ENCODE measurements at places on chromosomes 3 and 15.

DNA sequence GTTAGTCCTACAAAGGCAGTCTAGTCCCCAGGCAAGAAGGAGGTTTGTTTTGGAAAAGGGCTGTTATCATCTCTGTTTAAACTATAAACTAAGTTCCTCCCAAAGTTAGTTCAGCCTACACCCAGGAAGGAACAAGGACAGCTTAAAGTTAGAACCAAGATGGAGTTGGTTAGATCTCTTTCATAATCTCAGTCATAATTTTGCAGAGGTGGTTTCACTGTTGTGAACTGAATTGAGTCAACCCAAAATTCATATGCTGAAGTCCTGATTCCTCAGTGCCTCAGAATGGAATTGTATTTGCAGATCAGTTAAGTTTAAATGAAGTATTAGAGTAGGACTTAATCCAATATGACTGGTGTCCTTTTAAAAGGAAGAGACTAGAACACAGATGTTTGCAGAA is 101.0 kb upstream of the C3orf80 start:
- H3K4me3 ChIP-seq, result no peak overlapping the region
- no peak overlapping the region for H3K27ac ChIP-seq
- no peak for DNase-seq
- no peaks in the 10 kb centered on the region for H3K36me3 ChIP-seq

- no peaks in the 10 kb centered on the region for H3K27me3 ChIP-seq
- H3K4me3 ChIP-seq, result no peak overlapping the region
- no peaks in the 10 kb centered on the region for H3K4me1 ChIP-seq
- no peak overlapping the region for H3K27ac ChIP-seq
- DNase-seq, result no peak
- no peaks in the 10 kb centered on the region for H3K36me3 ChIP-seq
Observed at GRCh38 chr15:67918205-67918861, 78.5 kb upstream of the RNU6-1 start.

GRCh38 chr15:47961401-47962090 is 159.2 kb upstream of the SLC24A5 start:
- H3K27me3 ChIP-seq, result no peaks in the 10 kb centered on the region
- H3K4me3 ChIP-seq, result peak overlapping the region; percentile 58
- peak; percentile 80 for DNase-seq
- peaks cover 21% of the 10 kb centered on the region for H3K4me1 ChIP-seq

DNA sequence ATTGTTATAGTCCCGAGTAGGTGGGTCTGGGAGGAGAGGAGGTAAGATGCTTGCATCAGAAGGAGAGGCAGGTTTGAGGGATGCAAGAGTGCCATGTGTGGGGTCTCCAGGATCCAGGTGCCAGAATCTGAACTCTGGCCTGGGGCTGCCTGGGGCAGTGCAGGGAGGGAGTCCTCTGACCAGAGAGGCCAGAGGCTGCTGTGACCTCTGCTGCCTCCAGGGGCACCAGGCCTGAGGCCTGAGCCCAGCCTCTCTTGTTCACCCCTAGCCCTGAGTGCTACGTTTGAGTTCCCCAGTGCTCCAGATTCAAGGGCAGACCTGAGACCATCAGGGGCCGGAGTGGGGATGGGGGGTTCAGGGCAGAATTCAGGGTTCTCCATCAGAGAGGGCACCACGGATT is 7.4 kb downstream of the SLC38A3 start:
- H3K4me3 ChIP-seq, result no peak overlapping the region
- H3K27me3 ChIP-seq, result no peaks in the 10 kb centered on the region
- no peaks in the 10 kb centered on the region for H3K36me3 ChIP-seq
- DNase-seq, result no peak
- H3K4me1 ChIP-seq, result no peaks in the 10 kb centered on the region

DNA sequence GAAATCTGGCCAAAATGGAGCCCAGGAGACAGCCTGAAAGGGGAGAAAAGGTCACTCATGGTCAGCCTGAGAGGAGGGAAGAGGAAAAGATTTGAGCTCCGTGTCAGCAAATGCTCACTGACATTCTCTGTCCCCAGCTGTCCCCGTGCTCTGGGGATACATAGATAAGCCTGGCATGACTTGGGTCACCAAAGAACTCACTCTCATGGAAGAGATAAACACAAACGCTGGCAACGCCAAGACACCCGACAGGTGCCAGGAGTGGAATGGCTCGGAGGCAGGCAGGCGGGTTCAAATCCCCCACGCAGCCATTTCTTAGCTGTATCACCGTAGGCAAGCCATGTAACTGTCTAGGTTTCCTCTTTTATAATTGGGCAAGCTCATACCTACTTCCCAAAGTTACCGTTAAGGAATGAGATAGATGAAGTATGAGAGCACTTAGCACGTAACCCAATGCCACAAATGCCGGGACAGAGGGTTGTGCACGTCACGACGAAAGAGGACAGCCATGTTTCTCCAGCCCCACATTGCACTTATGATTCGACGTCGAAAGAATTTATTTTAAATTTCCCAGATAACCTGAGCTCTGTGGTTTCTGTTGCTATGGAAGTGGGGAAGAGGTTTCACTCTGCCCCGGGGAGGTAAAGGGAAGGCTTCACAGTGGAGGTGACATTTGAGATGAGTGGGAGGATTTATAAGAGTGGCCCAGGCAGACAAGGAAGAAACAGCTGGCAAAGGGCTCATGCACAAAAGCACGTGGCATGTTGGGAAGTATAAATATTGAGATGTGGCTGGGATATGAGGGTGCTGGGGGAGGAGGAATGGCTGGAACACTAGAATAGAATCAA is 41.4 kb upstream of the TSEN2 start:
- no peak overlapping the region for H3K27ac ChIP-seq
- no peaks in the 10 kb centered on the region for H3K36me3 ChIP-seq
- H3K27me3 ChIP-seq, result peaks cover 10% of the 10 kb centered on the region
- no peak overlapping the region for H3K4me3 ChIP-seq
- DNase-seq, result no peak

DNA sequence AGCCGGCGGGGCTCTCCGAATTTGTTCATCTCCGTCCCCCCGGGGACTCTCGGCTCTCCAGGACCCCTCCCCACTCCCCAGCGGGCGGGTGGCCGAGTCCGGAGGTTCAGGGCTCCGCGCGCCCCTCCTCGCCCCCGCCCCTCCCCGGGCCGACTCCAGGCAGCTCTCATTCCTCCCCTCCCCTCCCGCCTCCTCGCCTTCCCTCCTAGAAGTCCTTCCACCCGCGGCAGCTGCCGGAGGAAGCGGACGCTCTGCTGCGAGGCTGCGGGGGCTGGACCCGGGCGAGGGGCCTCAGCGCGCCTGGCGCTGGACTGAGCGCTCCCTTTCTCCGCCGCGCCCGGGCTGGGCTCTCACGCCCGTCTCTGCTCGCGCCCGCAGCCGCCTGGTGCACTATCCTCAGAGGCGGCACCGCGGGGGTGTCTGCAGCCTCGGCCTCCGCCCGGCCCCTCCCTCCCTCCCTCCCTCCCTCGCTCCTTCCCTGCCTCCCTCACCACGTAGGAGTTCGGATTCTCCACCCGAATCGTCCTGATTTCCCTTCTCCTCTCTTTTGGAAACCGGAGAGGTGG is at the start of gene ROBO2:
Gene ROBO2, plus strand, starts transcription at position 494 of the 566 bp plus-strand sequence. CDS start 687 bp downstream, outside the sequence.
- H3K27ac ChIP-seq, result no peak within 1 kb of the TSS
- H3K4me1 ChIP-seq, result no peaks in the 10 kb centered on the region
- no peak within 1 kb of the TSS for H3K4me3 ChIP-seq
- no peak for DNase-seq
- no peaks in the 10 kb centered on the region for H3K36me3 ChIP-seq
- H3K27me3 ChIP-seq, result no peaks in the 10 kb centered on the region

- peak; percentile 83 for DNase-seq
- no peaks in the 10 kb centered on the region for H3K36me3 ChIP-seq
- H3K27ac ChIP-seq, result peak overlapping the region; percentile 100
Observed at GRCh38 chr3:108125550-108126071, 34.8 kb upstream of the CD47 start.

DNA sequence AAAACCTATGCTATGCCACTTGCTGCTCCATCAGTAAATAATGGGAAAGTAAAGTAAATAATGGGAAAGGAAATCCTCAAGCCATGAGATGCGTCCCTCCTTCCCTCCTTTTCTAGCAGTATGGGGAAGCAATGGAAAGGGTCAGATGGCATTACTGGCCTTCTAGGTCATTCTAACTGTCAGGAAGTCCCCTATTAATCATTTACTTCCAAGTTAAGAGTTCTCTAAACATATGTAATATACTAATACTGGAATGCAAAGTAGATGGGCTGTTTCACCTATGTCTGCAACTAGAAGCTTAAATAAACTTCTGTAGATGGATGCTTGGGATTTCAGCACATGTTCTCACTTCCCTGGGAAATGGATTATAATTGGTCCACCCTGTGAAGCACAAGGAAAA is 55.9 kb downstream of the MDFIC2 start:
- no peak overlapping the region for H3K27ac ChIP-seq
- H3K4me3 ChIP-seq, result no peak overlapping the region
- H3K4me1 ChIP-seq, result no peaks in the 10 kb centered on the region

DNA sequence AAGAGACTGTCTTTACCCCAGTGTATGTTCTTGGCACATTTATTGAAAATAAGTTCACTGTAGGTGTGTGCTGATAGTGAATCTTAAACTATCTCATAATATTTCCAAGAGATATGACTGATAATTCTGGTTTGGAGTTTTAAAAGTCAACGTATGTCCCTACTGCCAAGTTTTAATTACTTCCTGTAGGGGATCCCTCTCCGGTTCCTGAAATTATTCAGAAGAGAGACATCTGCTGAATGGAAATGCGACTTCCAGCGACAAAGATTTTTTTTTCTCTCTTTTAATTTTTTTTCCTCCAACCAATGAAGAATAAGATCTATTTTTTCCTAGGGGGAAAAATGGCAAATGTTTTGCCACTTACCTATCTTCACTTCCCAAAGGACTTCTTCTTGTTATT is 498.9 kb upstream of the TGFBR2 start:
- H3K27ac ChIP-seq, result no peak overlapping the region
- no peaks in the 10 kb centered on the region for H3K36me3 ChIP-seq
- no peaks in the 10 kb centered on the region for H3K27me3 ChIP-seq

DNA sequence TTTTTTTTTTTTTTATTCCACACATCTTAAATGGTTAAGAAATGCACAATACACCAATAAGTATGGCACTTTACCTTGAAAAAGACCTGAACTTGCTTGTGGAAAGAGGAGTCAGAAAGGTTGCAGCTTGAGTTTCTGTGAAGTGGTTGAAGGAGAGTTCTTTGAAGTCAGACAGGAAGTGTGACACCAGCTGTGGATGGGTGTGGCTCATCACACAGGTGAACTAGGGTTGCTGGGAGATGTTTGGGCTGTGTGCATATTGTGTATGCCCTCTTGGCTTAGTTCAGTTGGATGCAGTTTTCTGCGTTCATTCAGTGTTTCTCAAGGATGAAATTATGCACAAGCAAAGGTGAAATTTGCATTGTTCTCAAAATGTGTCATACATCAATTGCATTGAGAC is 6.3 kb downstream of the AEN start:
- no peaks in the 10 kb centered on the region for H3K27me3 ChIP-seq
- peaks cover 59% of the 10 kb centered on the region for H3K4me1 ChIP-seq
- DNase-seq, result no peak
- H3K27ac ChIP-seq, result no peak overlapping the region
- peaks cover 38% of the 10 kb centered on the region for H3K36me3 ChIP-seq
- no peak overlapping the region for H3K4me3 ChIP-seq

DNA sequence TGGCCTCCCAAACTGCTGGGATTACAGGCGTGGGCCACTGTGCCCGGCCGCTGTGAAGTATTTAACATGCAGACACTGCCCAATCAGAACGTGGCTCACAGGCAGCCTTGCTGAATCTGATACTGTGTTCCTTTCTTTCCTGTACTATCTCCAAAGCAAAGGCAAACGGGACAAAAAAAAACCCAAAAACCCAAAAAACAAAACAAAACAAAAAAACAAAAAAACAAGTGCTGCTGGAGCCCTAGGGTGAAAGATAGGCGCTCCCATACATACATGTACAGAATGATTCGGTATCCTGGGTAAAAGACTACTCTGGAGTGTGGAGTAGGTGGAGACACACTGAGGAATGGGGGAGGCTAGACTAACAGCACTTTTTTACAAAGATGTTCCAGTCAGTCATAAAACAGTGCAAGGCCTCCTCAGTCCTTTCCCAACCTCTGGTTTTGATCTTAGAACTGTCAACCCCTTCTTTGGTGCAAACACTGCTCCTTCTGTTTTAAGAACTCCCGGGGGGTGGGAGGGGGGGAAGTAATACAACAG is 7.7 kb upstream of the MAP1A start:
- peaks cover 6% of the 10 kb centered on the region for H3K4me1 ChIP-seq
- no peak overlapping the region for H3K27ac ChIP-seq
- DNase-seq, result no peak

GRCh38 chr3:82259994-82260393 is 498.5 kb upstream of the GBE1 start:
- H3K4me3 ChIP-seq, result no peak overlapping the region
- H3K27ac ChIP-seq, result no peak overlapping the region
- H3K36me3 ChIP-seq, result no peaks in the 10 kb centered on the region
- no peak for DNase-seq

GRCh38 chr3:108223928-108224327 is 1.7 kb upstream of the IFT57 start:
- peak overlapping the region; percentile 67 for H3K4me3 ChIP-seq
- H3K36me3 ChIP-seq, result no peaks in the 10 kb centered on the region
- no peak overlapping the region for H3K27ac ChIP-seq
